Neural crest cell (in vitro differentiated cells): ENCODE measurements at places on chromosomes 2 and 18. TPM values are rescaled to one million over a fixed set of nuclear protein-coding genes. Genes with fewer than 3 reads are reported as not detected.

Gene C2orf72
- total RNA-seq: 3.0 and 3.3 TPM in 2 replicates

Gene AQP12B
- total RNA-seq: not detected in 2 replicates

- no peaks in the 10 kb centered on the region for H3K36me3 ChIP-seq
- H3K4me3 ChIP-seq: no peak overlapping the region
- no peaks in the 10 kb centered on the region for H3K27me3 ChIP-seq
- no peak overlapping the region for H3K27ac ChIP-seq
- peaks cover 11% of the 10 kb centered on the region for H3K4me1 ChIP-seq
- DNase-seq: no peak
These were observed 21.4 kb upstream of the AGAP1 start for GRCh38 chr2:235472443-235472842.

GRCh38 chr2:233331536-233331935, 22.8 kb upstream of the DGKD start:
- H3K27me3 ChIP-seq: peaks cover 79% of the 10 kb centered on the region
- no peak for DNase-seq
- peaks cover 11% of the 10 kb centered on the region for H3K4me1 ChIP-seq
- H3K4me3 ChIP-seq: no peak overlapping the region
- no peak overlapping the region for H3K27ac ChIP-seq
- no peaks in the 10 kb centered on the region for H3K36me3 ChIP-seq

GRCh38 chr2:106140113-106140512, 54.0 kb downstream of the UXS1 start:
- no peak overlapping the region for H3K4me3 ChIP-seq
- peaks cover 48% of the 10 kb centered on the region for H3K4me1 ChIP-seq
- no peak overlapping the region for H3K27ac ChIP-seq

DNA sequence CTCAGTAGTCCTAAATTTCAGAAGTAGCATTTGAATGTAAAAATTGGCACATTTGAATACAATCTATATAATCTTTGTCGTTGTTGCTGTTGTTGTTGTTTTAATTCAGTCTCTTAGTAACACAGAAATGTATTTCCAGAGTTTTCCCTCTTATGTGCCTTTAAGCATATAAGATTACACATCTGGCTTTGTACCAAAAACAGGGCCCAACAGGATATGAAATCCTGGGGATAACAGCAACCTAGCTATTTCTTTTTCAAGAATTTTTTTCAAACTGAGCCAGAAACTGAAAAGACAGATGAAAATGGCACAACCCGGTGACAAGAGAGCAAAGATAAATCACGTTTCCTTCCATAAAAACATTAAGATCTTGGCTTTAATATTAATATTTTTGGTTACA, 906.7 kb downstream of the NRXN1 start:
- no peak for DNase-seq
- H3K4me3 ChIP-seq: no peak overlapping the region
- no peaks in the 10 kb centered on the region for H3K27me3 ChIP-seq
- no peak overlapping the region for H3K27ac ChIP-seq
- peaks cover 7% of the 10 kb centered on the region for H3K4me1 ChIP-seq
